Spinal cord (tissue), 10 donors: ENCODE measurements at places on chromosomes 6 and 20.

DNA sequence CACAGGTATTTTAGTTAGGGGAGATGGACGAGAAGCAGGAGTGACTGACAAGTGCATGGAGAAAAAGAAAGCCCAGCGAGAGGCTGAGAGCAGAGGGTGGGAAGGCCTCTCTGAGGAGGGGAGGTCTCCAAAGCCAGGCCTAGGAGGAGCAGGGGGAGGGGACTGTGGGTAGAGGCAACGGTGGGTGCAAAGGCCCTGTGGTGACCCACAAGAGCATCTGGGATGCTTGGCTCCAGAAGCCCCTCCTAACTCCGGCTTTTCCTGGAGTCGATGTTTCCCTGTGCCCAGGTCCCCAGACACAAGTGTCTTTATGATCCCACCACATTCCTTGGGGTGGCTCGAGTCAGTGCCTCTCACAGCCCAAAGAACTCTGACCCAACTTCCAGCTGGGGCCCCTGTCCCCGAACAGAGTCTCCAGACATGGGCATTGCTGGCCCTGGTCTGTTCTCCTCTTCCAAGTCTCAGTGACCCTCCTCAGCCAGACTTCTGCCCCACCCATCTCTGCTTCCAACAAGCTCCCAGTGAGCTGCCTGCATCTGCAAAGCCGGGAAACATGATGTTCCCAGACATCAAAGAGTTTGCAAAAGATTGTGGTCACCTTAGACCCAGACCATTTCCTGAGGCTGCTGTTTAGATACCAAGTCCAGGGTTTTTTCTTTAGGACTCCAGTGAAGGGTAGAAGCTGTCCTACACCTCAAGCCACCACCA is 11.1 kb upstream of the BMP7 start:
- no peak for DNase-seq
- no peak overlapping the region for H3K27ac ChIP-seq
- peaks cover 35% of the 10 kb centered on the region for H3K4me1 ChIP-seq

DNA sequence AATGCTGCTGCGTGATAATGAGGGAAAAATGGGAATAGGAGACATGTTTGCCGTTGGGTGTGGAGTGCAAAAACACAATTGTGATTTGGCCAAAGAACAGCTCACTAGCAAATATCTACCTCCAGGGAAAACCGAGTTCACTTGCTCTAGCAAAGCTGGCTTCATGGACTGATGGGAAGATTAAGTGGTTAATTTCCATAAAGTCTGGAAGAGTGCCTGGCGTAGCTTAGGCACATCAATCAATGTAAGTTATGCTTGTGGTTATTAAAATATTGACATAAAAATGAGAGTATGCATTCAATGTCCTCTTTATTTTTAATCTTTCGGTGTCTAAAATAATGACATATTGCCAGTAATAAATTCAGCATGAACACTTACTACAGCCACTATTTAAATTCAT is 267.5 kb downstream of the SMOC2 start:
- H3K27ac ChIP-seq = no peak overlapping the region
- H3K27me3 ChIP-seq = no peaks in the 10 kb centered on the region
- no peak overlapping the region for H3K4me3 ChIP-seq
- DNase-seq = peak; percentile 49

DNA sequence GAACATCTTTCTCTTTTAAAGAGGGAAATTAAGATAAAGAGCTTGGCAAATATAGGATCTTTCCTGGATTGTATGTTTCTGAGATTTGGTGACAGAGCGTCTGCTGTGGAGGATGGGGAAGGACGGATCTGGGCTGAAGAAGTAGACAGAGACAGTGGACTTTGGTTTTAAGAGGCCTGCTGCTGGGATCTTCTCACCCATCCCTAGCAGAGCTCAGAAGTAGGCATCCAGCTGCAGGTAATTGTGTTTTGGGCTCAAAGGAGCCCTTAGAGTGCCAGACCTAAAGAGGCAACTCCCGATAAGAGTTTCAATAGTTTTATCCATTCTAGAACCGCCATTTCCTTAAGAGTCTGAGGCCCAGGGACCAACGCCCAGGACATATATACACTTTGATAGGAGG is 20.8 kb downstream of the LAMA2 start:
- no peak for DNase-seq
- no peaks in the 10 kb centered on the region for H3K36me3 ChIP-seq
- no peaks in the 10 kb centered on the region for H3K27me3 ChIP-seq
- H3K4me1 ChIP-seq = no peaks in the 10 kb centered on the region

GRCh38 chr6:31558631-31559500 is 11.5 kb downstream of the NFKBIL1 start:
- peaks cover 54% of the 10 kb centered on the region for H3K36me3 ChIP-seq
- no peaks in the 10 kb centered on the region for H3K27me3 ChIP-seq
- no peak for DNase-seq
- peaks cover 6% of the 10 kb centered on the region for H3K4me1 ChIP-seq

DNA sequence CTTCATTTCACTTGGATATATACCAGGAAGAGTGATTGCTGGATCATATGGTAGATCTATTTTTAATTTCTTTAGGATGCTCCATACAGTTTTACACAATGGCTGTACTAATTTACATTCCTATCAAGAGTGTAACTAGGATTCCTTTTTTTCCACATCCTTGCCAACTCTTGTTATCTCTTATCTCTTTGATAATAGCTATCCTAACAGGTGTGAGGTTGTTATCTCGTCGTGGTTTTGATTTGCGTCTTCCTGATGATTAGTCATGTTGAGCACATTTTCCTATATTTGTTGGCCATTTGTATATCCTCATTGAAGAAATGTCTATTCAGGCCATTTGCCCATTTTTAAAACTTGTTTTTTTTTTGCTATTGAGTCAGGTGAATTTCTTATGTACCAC is 552.4 kb downstream of the RFPL4B start:
- H3K4me3 ChIP-seq = no peak overlapping the region
- H3K4me1 ChIP-seq = no peaks in the 10 kb centered on the region
- no peaks in the 10 kb centered on the region for H3K36me3 ChIP-seq
- no peak for DNase-seq
- no peak overlapping the region for H3K27ac ChIP-seq
- H3K27me3 ChIP-seq = no peaks in the 10 kb centered on the region

DNA sequence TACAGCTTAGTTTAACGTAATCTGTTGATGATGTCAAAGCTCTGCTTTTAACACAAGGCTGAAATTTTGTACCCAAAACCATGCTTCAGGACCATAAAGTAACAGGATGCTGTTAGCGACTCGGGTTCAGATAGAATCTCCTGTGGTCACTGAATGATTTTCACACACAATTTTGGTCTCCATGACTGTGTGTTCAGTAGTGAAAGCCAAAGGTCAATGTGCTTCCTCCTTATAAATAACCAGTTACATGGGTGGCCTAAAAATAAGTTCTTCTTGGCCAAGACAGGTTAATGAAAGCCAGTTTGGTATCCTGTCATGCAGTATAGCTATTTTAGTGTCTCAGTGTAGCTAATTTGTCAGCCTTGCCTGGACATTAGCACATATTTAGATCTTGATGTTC is 19.1 kb upstream of the LOC128125822 start:
- no peaks in the 10 kb centered on the region for H3K36me3 ChIP-seq
- H3K4me1 ChIP-seq = no peaks in the 10 kb centered on the region
- no peak overlapping the region for H3K27ac ChIP-seq
- no peaks in the 10 kb centered on the region for H3K27me3 ChIP-seq

- H3K4me1 ChIP-seq = no peaks in the 10 kb centered on the region
- no peak overlapping the region for H3K27ac ChIP-seq
- DNase-seq = no peak
- no peak overlapping the region for H3K4me3 ChIP-seq
- no peaks in the 10 kb centered on the region for H3K36me3 ChIP-seq
- H3K27me3 ChIP-seq = peaks cover 3% of the 10 kb centered on the region
Measured at GRCh38 chr6:84785671-84786070, 21.3 kb upstream of the TBX18 start.

GRCh38 chr6:26420688-26421171 is 18.7 kb downstream of the BTN3A1 start:
- H3K4me1 ChIP-seq = peaks cover 13% of the 10 kb centered on the region
- peak; percentile 32 for DNase-seq
- no peaks in the 10 kb centered on the region for H3K27me3 ChIP-seq
- H3K27ac ChIP-seq = peak overlapping the region; percentile 91

GRCh38 chr20:10357061-10357708 is 76.8 kb downstream of the MKKS start:
- H3K27me3 ChIP-seq = no peaks in the 10 kb centered on the region
- DNase-seq = no peak
- H3K4me3 ChIP-seq = no peak overlapping the region
- no peaks in the 10 kb centered on the region for H3K36me3 ChIP-seq
- no peaks in the 10 kb centered on the region for H3K4me1 ChIP-seq

- H3K4me3 ChIP-seq = no peak overlapping the region
- peaks cover 6% of the 10 kb centered on the region for H3K27me3 ChIP-seq
- peaks cover 8% of the 10 kb centered on the region for H3K4me1 ChIP-seq
- DNase-seq = no peak
Measured at GRCh38 chr6:158666628-158667359, 16.9 kb downstream of the SYTL3 start.

- no peak for DNase-seq
- no peaks in the 10 kb centered on the region for H3K27me3 ChIP-seq
- peaks cover 8% of the 10 kb centered on the region for H3K4me1 ChIP-seq
- H3K4me3 ChIP-seq = no peak overlapping the region
- no peak overlapping the region for H3K27ac ChIP-seq
- no peaks in the 10 kb centered on the region for H3K36me3 ChIP-seq
Measured at GRCh38 chr6:75747152-75747992, 1.7 kb upstream of the MYO6 start.

DNA sequence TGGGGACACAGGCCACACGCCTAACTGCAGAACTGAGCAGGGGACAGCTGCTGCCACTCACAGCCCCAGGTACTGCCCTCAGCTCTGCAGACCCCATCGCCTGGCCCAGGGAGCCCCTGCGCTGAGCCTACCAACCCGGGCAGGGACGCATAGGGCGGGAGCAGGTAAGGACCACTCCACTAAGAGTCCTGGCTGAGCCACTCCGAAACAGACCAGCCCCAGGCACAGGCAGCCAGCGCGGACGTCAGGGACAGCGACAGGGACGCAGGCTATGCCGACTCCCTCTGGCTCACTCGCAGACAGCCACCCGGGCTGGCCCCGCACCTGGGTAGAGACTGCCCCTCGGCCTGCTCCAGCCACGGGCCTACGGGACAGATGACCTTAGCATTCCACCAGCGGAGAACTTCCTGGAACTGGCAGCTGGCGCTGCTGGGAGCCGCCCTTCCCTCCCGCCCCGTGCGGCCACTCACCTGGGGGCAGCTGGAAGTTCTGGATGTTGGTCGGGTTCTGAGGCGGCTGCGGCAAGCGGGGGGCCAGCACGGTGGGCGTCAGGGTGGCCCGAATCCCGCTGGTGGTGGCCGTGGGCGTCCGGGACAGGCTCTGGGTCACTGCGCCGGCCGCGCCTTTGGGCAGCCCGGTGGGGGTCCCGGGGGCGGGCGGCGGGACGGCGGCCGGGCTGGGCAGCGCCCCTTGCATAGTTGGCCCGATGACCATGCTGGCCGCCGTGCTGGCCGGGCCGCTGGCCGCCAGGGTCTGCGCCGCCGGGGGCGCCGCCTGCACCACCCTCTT is 1.5 kb downstream of the TAF4 start:
- DNase-seq = no peak
- peaks cover 19% of the 10 kb centered on the region for H3K36me3 ChIP-seq
- peaks cover 50% of the 10 kb centered on the region for H3K4me1 ChIP-seq

- H3K36me3 ChIP-seq = no peaks in the 10 kb centered on the region
- no peak for DNase-seq
- H3K27ac ChIP-seq = peak overlapping the region; percentile 90
- peaks cover 23% of the 10 kb centered on the region for H3K4me1 ChIP-seq
- H3K4me3 ChIP-seq = peak overlapping the region; percentile 65
Measured at GRCh38 chr20:19758501-19759331, 658 bp downstream of the RIN2 start.

GRCh38 chr6:82176616-82177015 is 70.9 kb downstream of the IBTK start:
- no peak overlapping the region for H3K27ac ChIP-seq
- peaks cover 10% of the 10 kb centered on the region for H3K36me3 ChIP-seq
- H3K4me3 ChIP-seq = no peak overlapping the region
- no peaks in the 10 kb centered on the region for H3K27me3 ChIP-seq
- no peaks in the 10 kb centered on the region for H3K4me1 ChIP-seq

DNA sequence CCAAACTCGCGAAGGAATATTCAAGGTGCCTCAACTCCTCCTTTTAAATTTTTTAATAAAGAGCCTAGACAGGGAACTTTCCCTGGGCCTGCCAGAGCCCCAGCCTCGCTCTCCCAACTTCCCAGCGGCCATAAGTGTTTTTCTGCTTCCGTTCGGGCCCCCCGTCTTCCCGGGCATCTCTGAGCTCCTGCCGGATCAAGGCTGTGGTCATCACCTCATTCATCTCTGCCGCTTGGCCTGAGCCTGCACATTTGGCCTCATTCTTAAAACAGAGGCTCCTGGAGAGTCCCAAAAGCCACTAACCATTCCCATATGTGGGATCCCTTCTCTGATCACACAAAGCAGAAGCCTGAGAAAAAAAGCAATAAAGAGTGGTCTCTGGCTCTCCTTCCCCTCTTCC is 969.1 kb upstream of the DEFB115 start:
- H3K27ac ChIP-seq = peak overlapping the region; percentile 47
- H3K36me3 ChIP-seq = no peaks in the 10 kb centered on the region
- DNase-seq = no peak
- H3K27me3 ChIP-seq = no peaks in the 10 kb centered on the region

DNA sequence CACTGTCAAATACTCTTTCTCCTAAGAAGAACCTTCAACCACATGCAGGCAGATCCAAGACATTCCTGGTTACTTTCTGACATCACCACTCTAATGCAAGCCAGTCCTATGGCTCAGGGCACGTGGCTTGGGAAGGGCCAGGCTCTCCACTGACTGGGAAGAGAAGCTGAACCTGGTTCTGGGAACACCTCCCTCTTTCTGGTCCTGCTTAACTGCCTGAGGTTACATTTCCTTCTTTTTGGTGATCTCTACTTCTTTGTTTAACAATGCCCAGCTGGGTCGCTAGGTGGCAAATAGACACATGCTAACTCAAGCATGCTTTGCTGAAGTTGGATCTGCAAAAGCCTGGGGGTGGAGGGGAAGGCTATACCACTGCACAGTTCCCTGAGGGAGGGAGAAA is 249.8 kb downstream of the GMDS start:
- no peaks in the 10 kb centered on the region for H3K36me3 ChIP-seq
- H3K4me1 ChIP-seq = no peaks in the 10 kb centered on the region
- no peak overlapping the region for H3K4me3 ChIP-seq
- H3K27me3 ChIP-seq = no peaks in the 10 kb centered on the region
